GDM1 (cell line): ENCODE measurements at places on chromosomes 13 and 19.

GRCh38 chr13:24226762-24227161, 66.2 kb downstream of the SPATA13 start:
- DNase-seq: no peak

GRCh38 chr19:54317108-54317964, 4.4 kb upstream of the LILRA5 start:
- DNase-seq: no peak

DNA sequence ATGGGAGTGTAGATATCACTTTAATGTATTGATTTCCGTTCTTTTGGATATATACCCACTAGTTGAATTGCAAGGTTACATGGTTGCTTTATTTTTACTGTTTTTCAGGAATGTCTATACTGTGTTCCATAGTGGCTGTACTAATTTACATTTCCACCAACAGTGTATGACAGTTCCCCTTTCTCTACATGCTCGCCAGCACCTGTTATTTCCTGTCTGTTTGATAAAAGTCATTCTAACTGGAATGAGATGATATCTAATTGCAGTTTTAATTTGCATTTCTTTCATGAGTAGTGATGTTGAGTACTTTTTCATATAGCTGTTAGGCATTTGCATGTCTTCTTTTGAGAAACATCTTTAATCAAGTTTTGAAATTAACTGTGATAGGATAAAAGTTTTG, 818.6 kb downstream of the SLITRK6 start:
- DNase-seq: no peak

DNA sequence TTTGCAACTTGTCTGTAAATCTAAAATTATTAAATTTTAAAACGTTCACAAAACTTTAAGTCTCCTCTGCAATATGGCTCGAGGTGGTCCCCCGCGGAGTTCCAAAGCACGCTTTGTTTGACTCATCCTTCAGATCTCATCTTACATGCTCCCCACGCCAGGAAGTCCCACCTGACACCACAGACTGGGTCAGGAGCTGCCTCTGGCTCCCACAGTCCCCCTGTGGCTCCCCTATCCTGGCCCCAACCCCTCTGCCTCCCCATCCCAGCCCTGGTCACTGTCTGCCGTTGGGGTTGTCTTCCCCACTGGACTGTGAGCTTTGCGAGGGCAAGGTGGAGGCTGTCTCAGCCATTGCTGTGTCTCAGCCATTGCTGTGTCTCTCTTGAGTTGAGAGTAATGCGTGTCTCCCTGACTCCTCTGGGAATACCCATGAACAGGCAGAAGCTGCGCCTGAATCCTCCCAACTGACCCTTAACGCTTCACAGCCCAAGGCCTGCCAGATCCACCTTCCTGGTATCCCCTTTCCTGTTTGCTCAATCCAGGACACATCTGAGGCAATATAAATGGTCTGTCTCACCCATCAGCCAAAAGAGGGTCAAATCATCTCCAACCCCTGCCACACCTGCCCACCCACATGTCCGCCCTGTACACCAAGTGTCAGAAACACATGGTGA, 15.9 kb downstream of the DYRK1B start:
- DNase-seq: no peak

DNA sequence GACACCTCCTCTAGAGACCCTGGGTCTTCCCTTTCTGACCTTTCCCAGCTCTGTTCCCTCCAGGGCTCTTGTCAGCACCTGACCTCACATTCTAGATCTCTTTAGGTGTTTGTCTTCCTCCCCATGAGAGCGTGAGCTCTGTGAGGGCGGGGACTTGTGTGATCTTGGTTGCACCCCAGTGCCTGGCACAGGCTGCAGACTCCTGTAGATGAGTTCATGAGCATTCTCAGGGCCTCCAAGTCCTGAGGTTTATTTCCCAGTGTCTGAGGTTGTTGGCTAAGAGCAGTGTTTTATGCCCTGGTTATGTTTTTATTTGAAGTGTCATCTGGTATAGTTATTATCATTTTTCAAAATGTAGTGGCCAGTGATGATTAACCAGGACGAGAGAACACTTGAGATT, 596 bp downstream of the CEACAM4 start:
- no peak for DNase-seq

DNA sequence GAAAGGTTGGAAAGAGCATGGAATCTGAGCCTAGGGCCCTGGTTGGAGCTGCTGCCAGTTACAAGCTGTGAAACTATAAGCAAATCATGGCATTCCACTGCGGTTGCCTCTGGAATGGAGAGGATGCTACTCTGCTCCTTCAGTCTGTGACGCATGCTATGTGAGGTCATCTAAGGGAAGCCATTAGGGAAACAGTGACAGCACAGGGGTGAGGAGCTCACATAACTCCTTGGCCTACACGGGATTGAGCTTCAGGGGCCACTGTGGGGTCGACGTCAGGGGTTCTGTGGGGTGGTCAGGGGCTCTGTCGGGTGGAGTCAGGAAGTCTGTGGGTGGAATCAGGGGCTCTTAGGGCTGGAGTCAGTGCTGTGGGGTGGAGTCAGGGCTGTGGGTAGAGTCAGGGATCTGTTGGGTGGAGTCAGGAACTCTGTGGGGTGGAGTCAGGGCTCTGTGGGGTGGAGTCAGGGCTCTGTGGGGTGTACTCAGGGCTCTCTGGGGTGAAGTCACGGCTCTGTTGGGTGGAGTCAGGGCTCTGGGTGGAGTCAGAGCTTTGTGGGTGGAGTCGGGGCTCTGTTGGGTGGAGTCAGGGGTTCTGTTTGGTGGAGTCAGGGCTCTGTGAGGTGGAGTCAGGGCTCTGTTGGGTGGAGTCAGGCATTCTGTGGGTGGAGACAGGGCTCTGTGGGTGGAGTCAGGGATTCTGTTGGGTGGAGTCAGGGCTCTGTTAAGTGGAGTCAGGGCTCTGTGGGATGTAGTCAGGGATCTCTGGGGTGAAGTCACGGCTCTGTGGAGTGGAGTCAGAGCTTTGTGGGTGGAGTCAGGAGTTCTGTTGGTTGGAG, 35.8 kb upstream of the MEDAG start:
- peak; percentile 27 for DNase-seq

DNA sequence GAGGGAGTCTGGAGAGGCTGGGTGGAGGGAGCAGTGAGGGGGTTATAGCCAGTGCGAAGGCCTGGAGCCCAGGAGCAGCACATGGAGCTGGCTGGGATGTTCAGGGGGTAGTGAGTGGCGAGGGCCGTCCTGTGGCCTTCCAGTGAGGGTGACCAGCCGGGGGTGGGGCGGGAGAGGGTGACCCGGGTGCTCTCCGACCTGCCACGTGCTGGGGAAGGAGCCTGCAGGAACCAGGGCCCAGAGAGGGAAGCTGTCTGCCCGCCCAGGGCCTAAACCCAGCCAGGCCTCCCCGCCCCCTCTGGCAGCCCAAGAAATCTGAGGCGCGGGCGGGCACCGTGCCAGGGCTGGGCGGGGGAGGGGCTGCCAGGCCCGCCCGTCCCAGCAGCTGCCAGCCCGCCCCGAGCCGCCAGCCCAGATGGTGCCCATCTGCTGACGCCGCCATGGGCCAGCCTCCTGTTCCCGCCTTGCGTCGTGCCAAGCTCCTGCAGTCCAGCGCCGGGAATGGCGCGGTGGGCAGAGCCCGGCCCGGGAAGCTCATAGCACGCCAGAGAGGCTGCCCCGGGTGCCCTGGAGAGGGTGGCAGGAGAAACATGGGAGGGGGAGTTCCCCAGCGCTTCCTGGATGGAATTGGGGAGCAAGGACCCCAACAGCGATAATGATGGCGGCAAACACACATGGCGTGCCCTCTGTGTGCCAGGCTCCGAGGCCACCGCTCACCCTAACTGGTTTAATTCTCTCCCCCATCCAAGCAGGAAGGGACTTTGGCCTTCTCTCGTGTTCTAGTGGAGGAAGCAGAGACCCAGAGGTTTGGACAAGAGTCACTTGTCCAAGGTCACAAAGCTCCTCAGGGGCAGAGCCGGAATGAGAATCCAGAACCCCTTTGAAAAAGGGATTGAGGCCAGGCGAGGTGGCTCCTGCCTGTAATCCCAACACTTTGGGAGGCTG, 21.5 kb downstream of the NFIC start:
- DNase-seq: no peak
